AG08395 (cell line): ENCODE measurements at places on chromosomes 11 and 22.

GRCh38 chr11:66842501-66842895, 743 bp upstream of the RCE1 start:
- DNase-seq: no peak

DNA sequence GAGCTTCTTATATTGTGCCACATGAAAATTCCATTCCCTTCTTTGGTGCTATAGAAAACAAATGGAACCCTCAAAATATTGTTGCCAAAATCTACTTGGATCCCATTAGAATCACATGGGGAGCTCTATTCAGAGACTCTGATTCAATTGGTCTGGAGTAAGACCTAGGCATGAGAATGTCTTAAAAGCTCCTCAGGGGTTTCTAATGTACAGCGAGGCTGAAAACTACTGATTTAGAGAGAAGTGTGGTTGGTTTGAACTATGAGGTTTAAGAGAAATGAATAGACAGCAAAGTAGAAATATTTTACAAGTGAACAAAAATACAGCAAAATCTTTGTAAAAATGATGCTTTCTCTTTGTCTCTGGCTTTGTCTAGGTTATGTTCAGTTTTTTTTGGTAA, 514.7 kb downstream of the CNTN5 start:
- no peak for DNase-seq

GRCh38 chr11:32088117-32088941, 2.5 kb upstream of the RCN1 start:
- peak; percentile 75 for DNase-seq

DNA sequence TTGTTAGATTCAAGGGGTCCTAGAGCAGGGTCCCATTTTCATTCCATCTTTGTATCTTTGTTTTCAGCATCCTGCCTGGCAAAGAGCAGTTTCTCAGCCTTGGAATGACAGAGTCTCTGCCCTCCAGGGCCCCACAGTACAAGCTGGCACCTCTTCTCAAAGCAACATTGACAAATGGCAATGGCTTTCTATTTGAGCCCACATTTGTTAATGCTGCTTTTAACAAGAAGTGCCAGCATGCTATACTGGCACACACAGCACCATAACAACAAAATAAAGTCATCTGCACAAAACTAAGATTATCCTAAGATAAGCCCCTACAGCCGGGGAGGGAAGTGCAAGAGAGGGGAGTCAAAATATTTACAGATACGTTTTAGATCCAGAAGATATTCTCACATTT, 309.7 kb upstream of the C11orf87 start:
- no peak for DNase-seq

DNA sequence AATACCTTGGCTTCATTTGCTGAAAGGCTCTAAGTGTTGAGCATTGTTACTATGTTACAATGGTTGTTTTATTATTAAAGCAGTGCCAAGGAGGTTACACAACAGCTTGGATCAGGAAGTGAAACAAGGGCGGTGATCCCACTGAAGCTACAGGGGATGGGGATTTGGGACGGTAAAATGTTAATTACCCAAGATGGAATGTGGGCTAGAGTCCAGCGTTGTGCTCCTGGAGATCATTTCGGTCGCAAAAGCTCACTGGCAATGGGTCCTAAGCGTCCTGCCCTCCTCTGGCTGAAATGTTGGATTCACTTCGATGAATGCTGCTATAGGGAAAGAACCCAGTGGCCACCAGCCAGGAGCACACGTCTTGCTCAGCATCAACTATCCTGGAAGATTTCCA, 48.3 kb downstream of the FAM83F start:
- DNase-seq: no peak

- DNase-seq: no peak
These were observed 54.0 kb downstream of the ZBTB44 start for GRCh38 chr11:130260742-130261141.

- no peak for DNase-seq
These were observed 69.7 kb upstream of the GRAMD1B start for GRCh38 chr11:123360267-123360936.

GRCh38 chr11:44942029-44942955, 8.4 kb downstream of the TP53I11 start:
- no peak for DNase-seq

- no peak for DNase-seq
These were observed 2.0 kb downstream of the PYGM start for GRCh38 chr11:64757549-64758329.

DNA sequence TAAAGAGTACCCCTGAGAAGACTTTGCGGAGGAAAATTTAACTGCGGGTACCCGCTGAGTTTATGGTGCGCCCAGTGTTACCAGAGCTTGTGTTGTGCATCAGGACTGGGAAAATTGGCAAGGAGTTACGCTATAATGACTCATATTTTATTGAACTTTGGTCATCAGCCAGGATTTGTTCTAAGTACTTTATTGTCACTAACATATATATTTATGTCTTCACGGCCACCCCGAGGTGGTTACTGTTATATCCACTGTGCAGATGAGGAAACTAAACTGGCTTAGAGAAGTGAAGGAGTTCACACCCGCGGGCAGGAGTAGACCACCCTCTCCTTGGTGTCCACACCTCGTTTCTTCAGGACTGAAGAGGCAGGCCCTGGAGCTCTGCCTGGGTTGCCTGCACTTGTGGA, 667 bp downstream of the ACCS start:
- peak; percentile 72 for DNase-seq

GRCh38 chr22:27808451-27809225, 7.1 kb upstream of the MN1 start:
- no peak for DNase-seq

GRCh38 chr11:1889224-1889930, 2.3 kb downstream of the PRR33 start:
- DNase-seq: no peak

DNA sequence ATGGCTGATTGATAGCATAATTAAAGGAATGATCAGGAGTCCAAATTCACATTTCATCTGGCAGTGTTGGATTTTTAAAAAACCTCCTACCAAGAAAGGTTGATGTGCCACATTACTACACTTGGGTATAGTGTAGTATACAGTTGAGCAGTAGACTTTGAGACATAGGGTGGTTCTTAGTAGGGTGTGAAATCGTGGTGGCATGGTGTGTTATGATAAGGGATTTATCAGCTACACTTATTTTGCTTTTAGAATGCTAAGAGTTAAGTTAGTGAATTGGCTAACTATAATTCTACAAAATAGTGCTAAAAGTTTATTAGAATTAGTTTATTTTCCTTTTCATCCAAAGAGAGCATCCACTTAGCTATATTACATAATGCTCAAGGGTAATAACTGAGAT, 13.1 kb downstream of the TBCEL start:
- no peak for DNase-seq

GRCh38 chr11:10350334-10350733, 45.5 kb downstream of the ADM start:
- DNase-seq: peak; percentile 48

GRCh38 chr22:40202225-40202944, 24.7 kb downstream of the TNRC6B start:
- no peak for DNase-seq

- DNase-seq: no peak
These were observed 178.5 kb downstream of the ARHGAP42 start for GRCh38 chr11:100865443-100866065.

GRCh38 chr11:125390946-125391345, 105.1 kb downstream of the FEZ1 start:
- peak; percentile 74 for DNase-seq

DNA sequence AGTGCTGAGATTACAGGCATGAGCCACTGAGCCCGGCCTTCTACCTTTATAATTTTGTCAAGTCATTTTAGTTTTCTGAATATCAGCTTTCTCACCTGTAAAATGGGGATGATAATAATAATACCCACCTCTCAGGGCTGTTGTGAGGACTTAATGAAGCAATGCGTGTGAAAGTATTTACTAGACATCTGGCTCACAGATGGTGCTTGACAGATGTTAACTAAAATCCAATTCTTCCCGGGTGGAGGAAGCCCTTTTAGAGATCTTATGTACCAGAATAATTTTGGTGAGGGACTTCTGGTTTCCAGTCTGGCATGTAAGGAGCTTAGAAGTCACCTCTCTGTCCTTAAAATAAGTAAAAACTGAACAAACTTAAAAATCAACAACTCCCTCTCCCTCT, 43.7 kb upstream of the NUP160 start:
- no peak for DNase-seq

- no peak for DNase-seq
These were observed 344.2 kb downstream of the SHANK2 start for GRCh38 chr11:70908223-70908622.

DNA sequence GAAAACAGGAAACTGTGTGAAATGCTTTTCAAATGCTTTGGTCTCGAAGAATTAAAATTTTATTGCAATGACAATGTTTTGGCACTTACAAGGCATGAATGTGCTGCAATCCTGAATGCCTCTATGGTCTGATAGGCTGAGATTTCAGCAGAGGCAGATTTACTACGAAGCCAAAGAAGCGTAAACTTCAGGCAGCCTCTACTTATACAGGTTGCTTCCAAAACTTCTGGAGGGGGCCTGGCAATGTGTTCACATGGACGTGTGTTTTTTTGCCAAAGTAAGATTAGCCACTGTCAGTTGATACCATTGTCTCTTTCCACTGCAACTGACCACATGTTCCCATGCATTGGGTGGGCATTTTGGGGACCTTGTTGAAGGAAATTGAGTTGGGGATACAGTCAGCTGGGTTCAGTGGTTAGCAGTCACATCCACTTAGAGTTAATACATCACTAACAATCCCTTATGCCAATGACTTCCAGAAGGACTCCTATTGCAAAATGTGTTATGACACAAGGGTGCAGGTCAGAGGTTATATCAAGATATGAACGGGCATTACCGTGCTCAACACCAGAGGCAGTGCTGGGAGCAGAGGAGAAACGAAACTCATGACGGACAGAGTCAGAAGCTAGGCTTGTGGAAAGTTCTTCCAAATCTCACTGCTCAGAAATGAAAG, 48.8 kb downstream of the ABTB2 start:
- DNase-seq: peak; percentile 74

GRCh38 chr11:115676206-115676605, 172.0 kb upstream of the CADM1 start:
- no peak for DNase-seq

DNA sequence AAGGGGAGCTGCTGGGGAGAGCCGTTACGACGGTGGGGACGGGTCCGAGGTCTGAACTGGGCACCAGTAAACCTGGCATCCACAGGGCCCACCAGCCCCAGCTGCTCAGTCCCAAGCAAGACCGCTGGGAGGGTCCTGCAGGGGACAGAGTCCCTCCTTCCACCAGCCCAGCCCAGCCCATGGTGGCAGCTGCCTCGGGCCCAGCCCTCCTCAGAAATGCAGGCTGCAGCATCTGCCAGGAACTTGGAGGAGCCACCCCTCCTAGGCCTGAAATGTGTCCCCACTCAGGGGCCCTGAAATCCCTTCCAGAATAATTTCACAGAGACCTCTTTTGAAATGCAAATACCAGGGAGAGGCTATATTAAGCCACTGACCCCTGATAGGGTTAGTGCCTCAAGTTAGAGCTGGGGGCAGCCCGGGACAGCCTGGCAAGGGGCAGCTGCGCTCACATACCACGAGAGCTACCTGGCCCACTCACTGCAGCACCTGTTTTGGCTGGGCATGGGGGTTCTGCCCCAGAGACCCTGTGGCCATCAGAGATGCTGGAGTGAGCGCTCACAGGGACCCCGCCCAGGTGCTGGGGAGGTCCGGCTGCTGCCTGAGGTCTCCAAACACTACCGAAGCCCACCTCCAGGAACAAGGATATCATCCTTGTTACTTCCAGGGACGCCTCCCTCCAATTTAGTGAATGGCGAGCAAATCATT, 53.1 kb downstream of the CELSR1 start:
- DNase-seq: no peak

DNA sequence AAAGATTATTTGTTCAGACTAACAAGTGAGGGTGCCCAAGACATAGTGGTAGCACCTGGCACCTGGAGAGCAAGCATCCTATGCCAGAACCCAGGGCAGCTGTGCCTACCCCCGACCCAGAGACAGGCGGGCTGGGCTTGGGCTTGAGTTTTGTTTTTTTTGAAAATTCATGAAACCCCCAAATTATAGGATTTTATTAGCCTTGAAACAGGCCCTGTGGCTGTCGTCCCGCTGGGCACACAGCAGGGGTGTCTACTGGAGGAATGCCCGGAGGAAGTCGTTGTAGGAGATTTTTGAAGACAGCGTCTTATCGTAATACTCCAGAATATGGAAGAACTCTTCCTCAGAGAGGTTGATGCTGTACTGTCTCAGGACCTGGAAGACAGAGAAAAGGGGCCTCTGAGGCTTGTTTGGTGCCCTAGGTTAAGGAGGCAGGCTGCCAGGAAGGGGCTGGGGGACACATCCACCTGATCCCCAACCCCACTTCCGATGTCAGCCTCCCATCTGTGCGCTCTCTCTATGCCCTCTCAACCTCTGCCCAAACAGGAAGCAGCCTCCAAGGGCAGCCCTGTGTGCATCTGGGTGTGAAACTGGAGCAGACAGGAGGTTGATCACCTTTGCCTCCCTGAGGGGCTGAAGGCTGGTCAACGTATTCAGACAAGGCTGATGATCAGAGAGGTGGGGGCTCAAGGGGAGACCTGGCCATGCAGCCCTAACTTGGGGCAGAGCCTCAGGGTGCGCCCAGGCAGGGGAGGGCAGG, 117.0 kb downstream of the MPPED1 start:
- no peak for DNase-seq

DNA sequence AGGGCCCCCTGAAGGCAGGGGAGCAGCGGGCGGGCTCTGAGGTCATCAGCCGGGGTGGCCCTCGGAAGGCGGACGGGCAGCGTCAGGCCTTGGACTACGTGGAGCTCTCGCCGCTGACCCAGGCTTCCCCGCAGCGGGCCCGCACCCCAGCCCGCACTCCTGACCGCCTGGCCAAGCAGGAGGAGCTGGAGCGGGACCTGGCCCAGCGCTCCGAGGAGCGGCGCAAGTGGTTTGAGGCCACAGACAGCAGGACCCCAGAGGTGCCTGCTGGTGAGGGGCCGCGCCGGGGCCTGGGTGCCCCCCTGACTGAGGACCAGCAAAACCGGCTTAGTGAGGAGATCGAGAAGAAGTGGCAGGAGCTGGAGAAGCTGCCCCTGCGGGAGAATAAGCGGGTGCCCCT, 50.1 kb upstream of the GCAT start:
- no peak for DNase-seq

- DNase-seq: no peak
These were observed 19.9 kb upstream of the SCN3B start for GRCh38 chr11:123674297-123674696.

- DNase-seq: no peak
These were observed 40.7 kb upstream of the RTL6 start for GRCh38 chr22:44538518-44539315.

- peak; percentile 43 for DNase-seq
These were observed 1.4 kb upstream of the NEFH start for GRCh38 chr22:29478326-29479276.

DNA sequence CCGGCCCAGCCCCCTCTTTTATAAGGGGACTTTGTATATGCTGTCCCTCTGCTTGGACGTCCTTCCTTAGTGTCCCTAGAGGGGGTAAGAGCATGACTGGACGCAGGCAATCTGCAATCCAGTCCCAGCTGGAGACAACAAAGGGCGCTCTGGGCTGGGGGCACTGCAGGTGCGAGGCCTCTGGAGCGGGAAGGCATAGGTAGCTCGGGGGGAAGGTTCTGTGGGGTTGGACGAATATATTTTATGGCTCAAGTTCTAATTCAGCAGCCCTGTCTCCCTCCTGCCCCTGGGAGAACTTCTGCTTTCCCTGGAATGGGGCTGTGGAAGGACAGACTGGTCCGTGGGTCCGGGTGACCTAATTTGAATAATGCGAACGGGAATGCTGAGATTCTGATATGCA, 40.0 kb downstream of the KCNJ4 start:
- DNase-seq: no peak
